CD4-positive, alpha-beta T cell treated with Interleukin-4 for 4 hours (primary cell): ENCODE measurements at places on chromosomes 3 and 15.

DNA sequence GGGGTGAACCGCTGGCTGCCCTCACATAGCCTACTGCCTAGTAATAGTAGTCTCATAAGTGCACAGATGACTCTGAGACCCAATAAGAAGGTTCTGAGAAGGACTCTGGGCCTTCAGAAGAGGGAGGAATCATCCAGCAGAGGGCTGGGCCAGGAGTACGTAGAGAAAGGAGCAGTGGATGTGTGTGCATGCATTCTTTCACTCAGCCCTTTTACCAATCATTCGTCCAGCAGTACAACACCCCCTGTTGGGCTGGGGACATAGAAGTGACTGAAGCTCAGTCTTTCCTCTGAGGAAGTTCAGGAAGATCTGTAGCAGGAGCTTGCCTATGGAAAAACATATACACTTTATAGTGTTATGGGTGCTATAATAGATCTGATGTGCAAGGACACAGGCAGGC is 333.1 kb downstream of the CLSTN2 start:
- no peak for DNase-seq

GRCh38 chr15:31328428-31328968 is 1.9 kb downstream of the KLF13 start:
- DNase-seq = peak; percentile 74

- DNase-seq = no peak
These were observed 64.4 kb upstream of the PHLDB2 start for GRCh38 chr3:111794711-111795110.

DNA sequence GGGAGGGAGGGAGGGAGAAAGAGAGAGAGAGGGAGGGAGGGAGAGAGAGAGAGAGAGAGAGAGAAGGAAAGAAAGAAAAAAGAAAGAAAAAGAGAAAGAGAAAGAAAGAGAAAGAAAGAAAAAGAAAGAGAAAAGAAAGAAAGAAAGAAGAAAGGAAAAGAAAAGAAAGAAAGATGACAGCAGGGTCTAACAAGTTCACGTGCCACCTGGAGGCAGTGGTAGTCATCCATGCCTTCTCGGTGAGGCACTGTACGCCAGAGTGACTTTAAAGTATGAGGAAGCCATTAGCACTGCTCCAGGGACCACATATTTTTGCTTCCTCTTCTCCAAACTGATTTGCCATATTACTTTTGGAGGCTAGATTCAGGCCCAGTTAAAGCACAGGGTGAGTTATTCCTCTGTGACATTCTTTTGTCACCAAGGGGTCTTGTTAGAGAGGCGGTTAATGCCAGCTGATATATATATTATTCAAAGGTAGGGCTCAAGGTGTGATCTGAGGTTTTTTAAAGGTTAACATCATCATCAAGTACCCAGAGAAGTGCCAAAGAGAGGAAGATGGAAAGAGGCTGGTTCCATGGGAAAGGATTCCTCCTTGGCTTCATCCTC is at the start of gene HTR3D:
HTR3D (plus strand) TSS at position 556 of the 606 bp plus-strand sequence; CDS start at position 556, 0 bp downstream.
- DNase-seq = no peak

DNA sequence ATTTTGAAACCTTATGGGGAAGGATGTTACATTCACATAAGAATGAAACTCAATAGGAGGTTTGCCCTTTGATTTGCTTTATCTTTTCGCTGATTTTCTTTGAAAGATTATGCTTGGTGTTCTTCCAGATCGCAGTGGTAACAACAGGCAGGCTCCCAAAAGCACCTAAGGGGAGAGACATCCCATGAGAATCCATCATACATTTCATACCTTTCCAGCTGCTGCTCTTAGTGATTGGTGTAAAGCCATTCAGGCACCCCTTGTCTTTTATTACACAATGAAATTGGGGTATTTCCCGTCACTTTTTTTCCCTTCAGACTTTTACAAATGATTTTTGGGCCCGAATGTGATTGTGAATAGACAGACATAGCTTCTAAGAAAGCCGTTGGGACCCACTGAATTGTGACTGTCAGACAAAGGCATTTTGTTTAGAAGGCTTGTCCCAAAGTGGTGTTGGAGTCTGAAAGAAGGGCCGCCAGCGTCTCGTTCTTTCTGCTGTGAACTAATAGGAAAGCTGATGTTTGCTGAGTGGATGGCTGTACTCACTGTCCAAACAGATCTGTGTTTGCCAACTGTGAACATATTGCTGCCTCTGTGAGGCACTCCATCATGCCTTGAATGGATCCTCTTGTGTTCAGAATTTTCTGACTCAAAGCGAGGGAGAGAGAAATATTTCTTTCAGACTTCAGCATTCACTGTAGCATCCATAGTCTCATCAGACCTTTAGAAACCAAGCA is 164.3 kb downstream of the FNDC3B start:
- DNase-seq = no peak

DNA sequence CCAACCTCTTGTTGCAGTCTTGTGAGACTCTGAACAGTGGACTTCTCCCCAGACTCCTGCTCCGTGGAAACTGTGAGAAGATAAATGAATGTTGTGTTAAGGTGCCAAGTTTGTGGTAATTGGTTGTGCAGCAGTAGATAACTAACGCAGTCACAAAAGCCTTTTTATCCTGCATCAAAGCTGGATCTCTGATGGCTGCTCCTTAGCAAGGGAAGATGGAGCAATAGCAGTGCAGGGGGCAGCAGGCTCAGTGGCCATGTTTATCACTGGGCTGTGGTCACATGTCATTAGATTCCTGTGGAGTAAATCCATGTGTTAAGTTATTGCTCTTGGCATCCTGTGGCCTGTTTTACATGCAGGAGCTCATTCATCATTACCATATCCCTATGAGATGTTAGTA is 13.5 kb downstream of the CMTM7 start:
- no peak for DNase-seq

GRCh38 chr15:65100442-65100841 is 14.6 kb downstream of the UBAP1L start:
- DNase-seq = no peak

DNA sequence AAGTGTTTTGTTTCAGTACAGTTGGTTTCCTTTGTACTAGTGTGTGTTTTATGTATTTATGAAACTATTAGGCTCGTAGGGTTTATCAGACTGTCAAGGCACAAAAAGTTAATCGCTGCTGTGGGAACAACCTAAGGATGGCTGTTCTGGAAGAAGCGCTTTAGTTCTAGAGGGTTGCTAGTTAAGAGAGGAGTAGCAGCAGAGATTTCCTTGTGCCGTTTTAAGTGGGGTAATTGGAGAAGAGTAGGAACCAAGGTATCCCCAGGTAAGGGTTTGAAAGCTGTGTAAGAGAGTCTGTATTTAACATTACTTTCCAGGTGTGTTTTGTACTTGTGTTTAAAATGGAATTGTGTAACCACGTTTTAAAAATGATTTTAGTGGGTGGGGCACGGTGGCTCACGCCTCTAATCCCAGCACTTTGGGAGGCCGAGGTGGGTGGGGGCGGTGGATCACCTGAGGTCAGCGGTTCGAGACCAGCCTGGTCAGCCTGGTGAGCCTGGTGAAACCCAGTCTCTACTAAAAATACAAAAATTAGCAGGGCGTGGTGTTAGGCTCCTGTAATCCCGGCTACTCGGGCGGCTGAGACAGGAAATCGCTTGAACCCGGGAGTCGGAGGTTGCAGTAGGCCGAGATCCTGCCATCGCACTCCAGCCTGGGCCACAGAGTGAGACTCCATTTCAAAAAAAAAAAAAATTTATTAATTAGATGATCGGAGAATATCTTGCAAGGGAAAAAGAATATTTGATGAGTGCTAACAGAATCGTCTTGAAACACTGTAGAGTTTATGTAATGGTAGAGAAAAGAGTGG is 2.6 kb downstream of the MORF4L1 start:
- DNase-seq = no peak

- DNase-seq = no peak
These were observed 679.3 kb upstream of the ALCAM start for GRCh38 chr3:104687362-104687761.

DNA sequence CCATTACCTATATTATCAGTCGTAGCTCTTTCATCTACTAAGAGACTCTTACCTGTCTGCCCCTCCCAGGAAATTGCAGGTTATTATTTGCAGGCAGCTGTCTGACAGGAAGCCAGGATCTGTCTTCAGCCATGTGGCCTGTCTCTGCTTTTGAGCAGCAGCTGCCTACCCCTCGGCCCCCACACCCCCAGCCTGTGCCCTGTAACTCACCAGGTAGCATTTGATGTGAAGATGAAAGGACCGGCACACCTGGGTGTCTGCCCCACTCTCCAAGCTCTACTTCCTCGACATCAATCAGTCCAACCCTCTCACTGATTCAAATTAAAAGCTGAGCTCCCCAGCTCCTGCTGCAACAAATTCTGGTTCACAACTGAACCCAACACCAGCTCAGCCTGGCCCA is 197.2 kb upstream of the CTNNB1 start:
- DNase-seq = no peak
